Hematopoietic multipotent progenitor cell treated with erythropoietin and hydrocortisone succinate and interleukin-3 and kit ligand, for 15 days (in vitro differentiated cells): ENCODE measurements at places on chromosomes 3 and 15.
A peak's percentile ranks its signal among the peaks of the same experiment; 100 is the strongest.

GRCh38 chr15:57792724-57793449, 86.4 kb downstream of the POLR2M start:
- DNase-seq: no peak

GRCh38 chr15:83380059-83380458, 67.1 kb upstream of the SH3GL3 start:
- DNase-seq: no peak

DNA sequence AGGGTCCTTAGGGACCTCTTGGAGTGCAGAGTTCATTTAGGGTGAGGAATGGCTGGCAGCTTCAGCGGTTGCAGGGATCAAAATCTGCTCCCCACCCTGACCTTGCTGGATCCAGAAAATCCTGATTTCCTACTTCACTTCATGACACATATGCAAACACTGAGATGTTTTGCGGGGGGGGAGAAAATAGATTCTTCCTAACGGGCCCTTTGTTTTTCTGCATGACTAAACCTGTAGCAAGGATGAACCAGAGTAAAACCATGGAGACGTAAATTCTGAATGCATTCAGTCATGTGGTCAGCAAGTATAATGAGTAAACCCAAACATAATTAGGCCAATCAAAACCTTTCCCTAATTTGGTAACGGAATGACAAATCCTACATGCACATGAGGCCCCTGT, 20.0 kb upstream of the RBP1 start:
- DNase-seq: no peak

GRCh38 chr3:19931180-19931692, 2.8 kb downstream of the EFHB start:
- DNase-seq: no peak

GRCh38 chr15:100349696-100350433, 8.1 kb upstream of the ADAMTS17 start:
- peak; percentile 67 for DNase-seq
